ENCODE measurements at places on chromosomes 3 and 15. TPM values are rescaled to one million over a fixed set of nuclear protein-coding genes. Genes with fewer than 3 reads are reported as not detected.

GRCh38 chr3:22835041-22835440, 368.1 kb upstream of the UBE2E2 start:
- H3K4me3 ChIP-seq = no peak overlapping the region
- no peak overlapping the region for H3K27ac ChIP-seq
- DNase-seq = no peak
- no peaks in the 10 kb centered on the region for H3K27me3 ChIP-seq

GRCh38 chr15:75834021-75834420, 9.2 kb upstream of the UBE2Q2 start:
- H3K27ac ChIP-seq = no peak overlapping the region
- H3K4me1 ChIP-seq = peaks cover 10% of the 10 kb centered on the region
- no peaks in the 10 kb centered on the region for H3K27me3 ChIP-seq
- no peak for DNase-seq
- no peaks in the 10 kb centered on the region for H3K36me3 ChIP-seq

- no peak overlapping the region for H3K4me3 ChIP-seq
- H3K27me3 ChIP-seq = no peaks in the 10 kb centered on the region
- no peaks in the 10 kb centered on the region for H3K4me1 ChIP-seq
- no peaks in the 10 kb centered on the region for H3K36me3 ChIP-seq
Measured at GRCh38 chr3:63808633-63809032, 10.5 kb upstream of the C3orf49 start.

DNA sequence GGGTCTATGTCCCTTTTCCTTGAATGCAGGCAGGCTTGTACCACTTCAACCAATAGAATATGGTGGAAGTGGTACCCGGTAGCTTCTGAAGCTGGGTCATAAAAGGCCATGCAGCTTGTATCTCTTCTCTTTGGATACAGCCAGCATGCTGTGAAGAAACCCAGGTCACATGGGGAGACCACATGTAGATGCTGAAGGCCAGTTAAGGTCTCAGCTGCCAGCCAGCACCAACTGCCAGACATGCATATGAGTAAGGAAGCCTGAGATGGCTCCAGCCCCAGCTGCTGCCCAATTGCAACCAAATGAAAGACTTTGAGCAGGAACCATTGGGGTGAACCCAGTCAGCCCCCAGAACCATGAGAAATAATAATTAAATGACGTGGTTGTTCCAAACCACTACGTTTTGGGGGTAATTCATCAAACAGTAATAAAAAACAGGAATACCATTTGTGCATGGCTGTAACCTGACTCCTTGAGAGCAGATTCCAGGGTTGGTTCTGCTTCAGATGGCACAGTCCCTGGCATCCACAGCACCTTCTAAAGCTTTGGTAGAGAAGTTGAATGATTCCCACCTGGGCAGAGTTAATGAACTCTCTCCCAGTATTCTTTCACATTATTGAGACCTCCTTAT, 3.8 kb downstream of the RBP2 start:
- H3K27ac ChIP-seq = no peak overlapping the region
- no peaks in the 10 kb centered on the region for H3K27me3 ChIP-seq
- H3K4me1 ChIP-seq = no peaks in the 10 kb centered on the region
- H3K36me3 ChIP-seq = no peaks in the 10 kb centered on the region
- no peak overlapping the region for H3K4me3 ChIP-seq

DNA sequence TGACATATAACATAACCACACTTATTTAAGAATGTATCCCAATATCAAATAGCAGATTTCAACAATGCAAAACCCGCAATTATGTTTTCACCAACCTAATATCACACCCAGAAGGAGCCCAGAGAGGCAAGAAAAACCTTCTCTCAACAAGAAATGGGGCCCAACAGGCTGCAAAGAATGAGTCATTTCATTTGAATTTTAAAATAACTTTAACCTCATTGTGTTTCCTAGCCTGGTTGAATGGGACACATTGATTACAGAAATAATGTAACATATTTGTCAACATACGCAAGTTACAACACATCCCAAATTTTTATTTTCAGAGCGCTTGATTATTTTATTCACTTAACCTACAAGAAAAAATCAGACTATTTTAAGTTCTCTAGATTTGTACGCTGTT, 365.1 kb upstream of the SLCO3A1 start:
- peaks cover 4% of the 10 kb centered on the region for H3K4me1 ChIP-seq
- no peaks in the 10 kb centered on the region for H3K27me3 ChIP-seq
- H3K27ac ChIP-seq = peak overlapping the region; percentile 12

- peaks cover 6% of the 10 kb centered on the region for H3K36me3 ChIP-seq
- peaks cover 9% of the 10 kb centered on the region for H3K4me1 ChIP-seq
- no peak overlapping the region for H3K4me3 ChIP-seq
- no peaks in the 10 kb centered on the region for H3K27me3 ChIP-seq
Measured at GRCh38 chr15:85636351-85636750, 158.4 kb downstream of the KLHL25 start.

- H3K4me3 ChIP-seq = no peak overlapping the region
- no peaks in the 10 kb centered on the region for H3K36me3 ChIP-seq
- H3K27me3 ChIP-seq = no peaks in the 10 kb centered on the region
- no peak for DNase-seq
- no peak overlapping the region for H3K27ac ChIP-seq
Measured at GRCh38 chr3:158453865-158454264, 117.1 kb upstream of the MLF1 start.

DNA sequence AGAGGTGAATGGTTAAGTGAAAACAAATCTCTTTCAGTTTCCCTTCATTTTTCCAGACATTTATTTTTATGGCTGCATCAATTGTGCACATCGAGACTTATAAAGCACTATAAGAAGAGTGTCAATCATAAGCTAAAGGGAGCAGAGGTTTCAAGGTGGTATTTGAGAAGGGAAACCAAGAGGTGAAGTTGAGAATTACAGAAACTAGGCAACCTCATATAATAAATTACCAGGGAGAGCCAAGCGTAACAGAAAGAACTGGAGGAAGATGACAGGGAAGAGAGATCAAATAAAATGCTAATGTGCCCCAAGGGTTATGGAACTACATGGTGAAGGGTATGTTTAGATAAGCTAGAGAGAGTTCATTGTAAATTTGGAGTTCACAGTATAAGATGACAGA, 6.3 kb upstream of the CCDC54 start:
- H3K27me3 ChIP-seq = no peaks in the 10 kb centered on the region
- no peak overlapping the region for H3K4me3 ChIP-seq
- no peaks in the 10 kb centered on the region for H3K36me3 ChIP-seq
- peaks cover 17% of the 10 kb centered on the region for H3K4me1 ChIP-seq
- H3K27ac ChIP-seq = no peak overlapping the region

DNA sequence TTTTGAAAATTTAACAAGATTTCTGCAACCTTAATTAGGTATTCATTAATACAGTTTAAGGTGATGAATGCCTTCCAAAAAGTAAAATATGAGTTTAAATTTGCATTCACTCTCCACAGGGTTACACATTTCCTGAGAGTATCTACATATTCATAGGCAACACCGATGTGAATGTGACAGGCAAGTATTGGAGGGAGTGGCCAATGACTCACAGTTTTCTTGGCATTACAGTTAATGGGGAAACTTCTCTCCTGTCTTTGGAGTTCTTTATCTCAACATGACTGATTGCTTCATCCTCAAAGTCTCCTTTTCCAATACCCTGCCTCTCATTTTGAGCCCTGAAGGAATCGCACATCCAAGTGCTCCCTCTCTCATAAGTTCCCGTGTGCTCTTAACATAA, 181.9 kb upstream of the CHL1 start:
- no peaks in the 10 kb centered on the region for H3K36me3 ChIP-seq
- H3K4me3 ChIP-seq = no peak overlapping the region
- H3K27me3 ChIP-seq = no peaks in the 10 kb centered on the region
- no peaks in the 10 kb centered on the region for H3K4me1 ChIP-seq

- H3K4me1 ChIP-seq = peaks cover 12% of the 10 kb centered on the region
- H3K27ac ChIP-seq = no peak overlapping the region
- no peak overlapping the region for H3K4me3 ChIP-seq
- DNase-seq = no peak
- peaks cover 3% of the 10 kb centered on the region for H3K27me3 ChIP-seq
- no peaks in the 10 kb centered on the region for H3K36me3 ChIP-seq
Measured at GRCh38 chr3:193734737-193735366, 141.8 kb downstream of the OPA1 start.

GRCh38 chr3:167094632-167095031, 285.5 kb downstream of the ZBBX start:
- DNase-seq = no peak
- H3K27me3 ChIP-seq = no peaks in the 10 kb centered on the region
- H3K36me3 ChIP-seq = no peaks in the 10 kb centered on the region
- no peaks in the 10 kb centered on the region for H3K4me1 ChIP-seq
- H3K27ac ChIP-seq = no peak overlapping the region
- H3K4me3 ChIP-seq = no peak overlapping the region

DNA sequence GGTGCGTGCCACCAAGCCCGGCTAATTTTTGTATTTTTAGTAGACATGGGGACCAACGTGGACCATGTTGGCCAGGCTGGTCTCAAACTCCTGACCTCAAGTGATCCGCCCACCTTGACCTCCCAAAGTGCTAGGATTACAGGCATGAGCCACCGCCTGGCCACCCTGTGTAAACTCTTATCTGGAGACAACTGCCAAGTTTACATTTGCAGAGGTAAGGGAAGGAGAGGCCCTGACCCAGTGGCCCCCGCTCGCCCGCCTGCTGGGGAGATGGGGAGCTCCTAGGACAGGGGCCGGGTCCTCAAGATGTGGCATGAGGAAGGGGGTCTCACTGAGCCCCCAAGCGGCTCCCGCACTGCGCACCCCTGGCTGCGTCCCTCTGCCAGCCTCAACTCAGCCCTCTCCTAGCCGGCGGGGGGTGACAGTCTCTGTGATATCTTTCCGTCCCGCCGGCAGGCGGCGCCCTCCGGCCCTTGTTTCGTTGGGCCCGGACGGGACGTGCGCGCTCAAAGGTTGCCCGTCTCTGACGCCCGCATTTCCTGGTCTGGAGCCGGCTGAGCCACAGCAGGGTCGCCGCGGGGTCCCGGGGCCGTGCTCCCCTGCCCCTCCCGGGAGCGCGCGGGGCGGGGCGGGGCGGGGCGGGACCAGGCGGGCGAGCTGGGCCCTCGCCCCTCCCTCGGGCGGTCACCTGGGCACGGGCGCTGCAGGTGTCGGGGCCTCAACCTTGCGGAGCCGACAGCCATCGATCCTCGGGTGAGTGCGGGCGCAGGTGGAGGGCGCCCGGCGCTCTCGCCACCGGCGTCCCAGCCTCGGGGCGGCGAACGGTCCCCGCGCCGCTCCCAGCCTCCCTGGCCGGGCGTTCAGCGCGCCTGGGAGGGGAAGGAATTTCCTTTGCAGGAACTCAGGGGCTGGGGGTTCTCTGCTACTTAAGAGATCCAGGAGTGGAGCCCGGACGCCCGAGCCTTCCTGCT, at the start of gene GPR160:
GPR160 (plus strand) TSS at position 533 of the 971 bp plus-strand sequence. CDS start 45,978 bp downstream, outside the sequence.
- peaks cover 38% of the 10 kb centered on the region for H3K27me3 ChIP-seq
- no peak for DNase-seq
- no peaks in the 10 kb centered on the region for H3K36me3 ChIP-seq
- H3K27ac ChIP-seq = no peak within 1 kb of the TSS
- H3K4me1 ChIP-seq = peaks cover 9% of the 10 kb centered on the region

DNA sequence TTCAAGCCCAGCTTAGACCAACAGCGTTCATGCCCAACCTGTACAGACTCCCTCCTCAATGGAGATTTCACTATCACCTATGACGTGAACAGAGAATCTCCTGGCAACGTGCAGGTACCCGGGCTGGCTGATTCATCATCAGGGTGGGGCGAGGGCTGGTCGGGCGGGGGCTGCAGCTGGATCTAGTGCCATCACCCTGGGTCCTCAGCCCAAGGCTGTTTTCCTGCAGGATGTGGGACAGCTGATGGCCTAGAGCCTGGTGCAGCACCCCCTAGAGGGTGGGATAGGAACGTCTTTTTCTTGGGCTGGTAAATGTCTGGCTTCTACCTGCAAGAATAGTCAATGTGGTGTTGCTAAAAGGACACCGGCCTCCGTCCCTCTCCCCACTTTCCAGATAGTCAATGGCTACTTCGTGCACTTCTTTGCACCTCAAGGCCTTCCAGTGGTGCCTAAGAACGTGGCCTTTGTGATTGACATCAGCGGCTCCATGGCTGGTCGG, 4.4 kb downstream of the ITIH3 start:
- no peak overlapping the region for H3K27ac ChIP-seq
- H3K4me3 ChIP-seq = no peak overlapping the region
- H3K36me3 ChIP-seq = no peaks in the 10 kb centered on the region
- no peak for DNase-seq

DNA sequence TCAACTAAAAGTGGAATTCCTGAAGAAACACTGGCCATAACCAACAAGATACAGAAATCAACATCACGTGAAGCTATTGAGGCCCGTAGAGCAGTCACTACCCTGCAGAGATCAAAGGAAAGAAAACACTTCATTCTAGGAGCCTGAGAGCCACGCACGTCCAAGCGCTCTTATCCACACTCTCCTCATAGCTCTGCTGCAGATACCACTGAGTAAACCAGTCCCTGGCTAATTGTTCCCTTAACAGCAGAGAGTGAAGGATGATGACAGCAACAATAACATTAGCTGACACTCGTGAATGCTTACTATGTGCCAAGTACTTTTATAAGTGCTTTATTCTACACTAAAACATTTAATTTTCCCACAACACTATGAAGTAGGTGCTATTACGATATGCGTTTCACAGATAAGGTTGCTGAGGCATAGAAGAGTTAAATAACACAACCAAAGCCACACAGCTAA, 271.0 kb upstream of the GADL1 start:
- H3K27ac ChIP-seq = peak overlapping the region; percentile 86
- DNase-seq = peak; percentile 78
- no peaks in the 10 kb centered on the region for H3K36me3 ChIP-seq
- no peaks in the 10 kb centered on the region for H3K27me3 ChIP-seq

GRCh38 chr3:170275832-170276231, 53.6 kb downstream of the PRKCI start:
- peaks cover 14% of the 10 kb centered on the region for H3K36me3 ChIP-seq
- H3K27ac ChIP-seq = no peak overlapping the region
- H3K27me3 ChIP-seq = no peaks in the 10 kb centered on the region

GRCh38 chr3:107850681-107851080, 240.2 kb downstream of the CD47 start:
- no peaks in the 10 kb centered on the region for H3K4me1 ChIP-seq
- H3K4me3 ChIP-seq = no peak overlapping the region
- peaks cover 2% of the 10 kb centered on the region for H3K27me3 ChIP-seq
- no peaks in the 10 kb centered on the region for H3K36me3 ChIP-seq

DNA sequence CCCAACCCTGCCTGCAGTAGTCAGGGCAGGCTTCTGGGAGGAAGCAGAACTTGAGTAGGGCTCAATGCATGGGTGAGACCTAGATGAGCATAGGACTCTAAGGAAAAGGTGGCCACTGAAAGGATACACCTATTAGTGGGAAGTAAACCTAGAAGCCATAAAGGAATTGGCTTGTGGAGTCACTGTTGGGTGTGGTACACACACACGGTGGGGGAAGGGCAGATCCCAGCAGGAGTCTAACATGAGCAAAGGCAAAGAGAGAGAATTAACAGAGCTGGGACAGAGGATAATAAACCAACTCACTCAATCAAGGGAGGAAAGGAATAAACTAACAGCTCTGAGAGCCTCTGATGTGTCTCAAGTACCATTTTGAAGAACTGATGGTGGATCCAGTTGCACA, 23.1 kb downstream of the DAPK2 start:
- no peak for DNase-seq
- no peak overlapping the region for H3K27ac ChIP-seq
- no peaks in the 10 kb centered on the region for H3K4me1 ChIP-seq
- H3K36me3 ChIP-seq = no peaks in the 10 kb centered on the region
- no peaks in the 10 kb centered on the region for H3K27me3 ChIP-seq

The P3H2 gene
- 46.9 TPM for total RNA-seq

The FANCD2OS gene
- not detected for total RNA-seq

The NANOGP8 gene
- not detected for total RNA-seq

The ZBTB47 gene
- total RNA-seq = 9.3 TPM

The MYO5C gene
- total RNA-seq = 4.5 TPM

The IQCH gene
- 1.9 TPM for total RNA-seq

The IL17RD gene
- 8.7 TPM for total RNA-seq

The MEX3B gene
- 18.7 TPM for total RNA-seq

The RLBP1 gene
- total RNA-seq = not detected

The KATNBL1 gene
- total RNA-seq = 45.7 TPM

The ABHD10 gene
- total RNA-seq = 28.6 TPM
